Kidney epithelial cell (primary cell): ENCODE measurements at places on chromosomes 4 and X. TPM values are rescaled to one million over a fixed set of nuclear protein-coding genes. Genes with fewer than 3 reads are reported as not detected.

Gene SPANXD
- not detected in 2 replicates for total RNA-seq

- no peak for DNase-seq
These were observed 48.6 kb upstream of the UGT2A1 start for GRCh38 chr4:69701696-69702095.

GRCh38 chrX:56248492-56248891, 16.3 kb downstream of the KLF8 start:
- DNase-seq, result no peak

GRCh38 chrX:20437683-20438082, 171.0 kb upstream of the RPS6KA3 start:
- no peak for DNase-seq

Gene RHOXF1
- not detected in 2 replicates for total RNA-seq

- no peak for DNase-seq
These were observed 10.9 kb upstream of the HSFX1 start for GRCh38 chrX:149762696-149763614.

GRCh38 chrX:109958266-109958665, 44.6 kb upstream of the TMEM164 start:
- DNase-seq, result no peak

DNA sequence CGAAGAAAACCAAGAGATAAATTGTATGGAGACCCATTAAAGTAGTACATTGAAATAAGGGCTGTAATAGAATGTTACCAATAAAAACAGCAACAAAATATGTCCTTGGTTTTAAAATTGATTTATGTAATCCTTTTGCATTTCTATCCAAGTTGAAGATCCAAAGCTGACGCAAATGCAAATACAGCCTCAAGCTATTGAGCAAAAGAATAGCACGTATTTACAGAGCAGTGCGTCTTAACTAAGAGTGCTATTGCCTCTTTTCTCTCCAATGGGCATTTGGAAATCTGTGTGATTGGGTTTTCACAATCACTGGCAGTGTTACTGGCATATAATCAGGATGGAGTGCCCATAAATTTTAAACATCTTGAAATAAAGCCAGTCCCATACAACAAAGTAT, 417.4 kb downstream of the TLL1 start:
- DNase-seq, result no peak

Gene PFKFB1
- 0.14 TPM in 1 of 2 replicates, not detected in the other for total RNA-seq

DNA sequence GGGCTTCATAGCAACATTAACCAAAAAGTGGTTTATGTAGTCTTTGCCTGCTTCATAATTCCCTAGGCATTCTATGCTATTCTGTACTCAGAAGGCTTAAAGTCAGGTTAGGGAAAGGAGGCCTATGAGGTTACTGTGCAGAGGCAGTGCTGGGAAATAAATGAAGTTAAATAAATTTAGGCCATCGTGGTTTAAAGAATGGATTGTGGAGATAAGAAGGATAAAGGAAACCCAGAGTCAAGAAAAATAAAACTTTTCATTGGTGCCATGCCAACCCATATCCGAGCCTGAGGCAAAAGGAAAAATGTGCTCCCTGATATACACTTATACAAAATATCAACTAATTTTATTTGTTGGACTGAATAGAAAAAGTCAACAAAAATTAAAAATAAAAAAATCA, 70.2 kb downstream of the AR start:
- no peak for DNase-seq

DNA sequence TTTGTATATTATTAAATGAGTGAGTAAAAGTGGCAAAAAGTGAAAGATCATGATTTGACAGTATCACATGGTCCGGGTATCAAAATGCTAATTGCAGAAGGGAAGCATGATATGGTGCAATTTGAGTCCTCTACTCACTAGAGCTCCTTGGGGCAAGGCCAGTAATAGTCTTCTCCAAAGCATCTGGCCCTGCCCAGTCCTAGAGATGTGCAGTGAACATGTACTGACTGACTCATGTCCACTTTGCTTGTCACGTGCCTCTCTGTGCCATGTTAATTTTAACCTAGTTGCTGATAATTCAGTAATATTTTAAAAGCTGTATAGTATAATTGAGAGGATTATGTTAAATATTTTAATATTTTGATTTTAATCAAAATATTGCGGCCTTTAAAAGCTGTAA, 54.6 kb upstream of the TENM3 start:
- DNase-seq, result no peak

DNA sequence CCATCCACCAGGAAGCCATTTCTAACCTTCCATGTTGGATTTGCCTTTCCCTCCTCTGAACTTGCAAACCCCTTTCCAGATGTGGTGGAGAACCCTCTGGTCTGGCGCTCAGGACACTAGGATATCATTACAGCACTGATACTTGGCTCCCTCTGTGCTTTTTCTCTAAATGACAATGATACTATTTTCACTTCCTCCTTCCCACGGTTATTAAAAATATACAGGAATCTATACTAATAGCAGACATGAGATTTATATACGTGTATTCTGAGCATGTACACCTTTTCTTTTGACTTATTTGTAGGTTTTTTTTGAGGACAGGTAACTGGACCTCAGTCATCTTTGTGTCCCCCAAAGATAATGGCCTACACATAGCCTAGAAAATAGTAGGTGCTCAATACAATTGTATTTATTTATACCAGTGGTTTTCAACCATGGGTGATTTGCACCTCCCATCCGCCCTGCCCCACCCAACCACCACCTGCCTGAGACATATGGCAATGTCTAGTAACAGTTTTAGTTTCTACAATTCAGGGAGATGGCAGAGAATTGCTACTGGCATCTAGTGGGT, 60.4 kb upstream of the PLAC8 start:
- DNase-seq, result no peak

Gene CNKSR2
- 3.4 and 11.0 TPM in 2 replicates for total RNA-seq

- no peak for DNase-seq
These were observed 93.6 kb downstream of the PDLIM5 start for GRCh38 chr4:94545296-94545695.

Gene PLXNB3
- total RNA-seq, result 3.6 and 9.1 TPM in 2 replicates

Gene S100G
- total RNA-seq, result not detected in 2 replicates

Gene SPANXA1
- 0.41 TPM in 1 of 2 replicates, not detected in the other for total RNA-seq

Gene LINC00632
- total RNA-seq, result 1.4 and 3.7 TPM in 2 replicates

- no peak for DNase-seq
These were observed 37.9 kb upstream of the CBR4 start for GRCh38 chr4:169047956-169048355.

- no peak for DNase-seq
These were observed 22.7 kb downstream of the WDR19 start for GRCh38 chr4:39205000-39205399.

Gene ACE2
- 0.14 TPM in 1 of 2 replicates, not detected in the other for total RNA-seq

Gene PUDP
- 11.0 and 14.6 TPM in 2 replicates for total RNA-seq

GRCh38 chrX:108264376-108264775, 172.8 kb downstream of the ATG4A start:
- DNase-seq, result no peak

Gene RAB41
- total RNA-seq, result not detected in 2 replicates
